Fibroblast of skin of right quadriceps (primary cell): ENCODE measurements at places on chromosomes 1 and 21.
A peak's percentile ranks its signal among the peaks of the same experiment; 100 is the strongest.

DNA sequence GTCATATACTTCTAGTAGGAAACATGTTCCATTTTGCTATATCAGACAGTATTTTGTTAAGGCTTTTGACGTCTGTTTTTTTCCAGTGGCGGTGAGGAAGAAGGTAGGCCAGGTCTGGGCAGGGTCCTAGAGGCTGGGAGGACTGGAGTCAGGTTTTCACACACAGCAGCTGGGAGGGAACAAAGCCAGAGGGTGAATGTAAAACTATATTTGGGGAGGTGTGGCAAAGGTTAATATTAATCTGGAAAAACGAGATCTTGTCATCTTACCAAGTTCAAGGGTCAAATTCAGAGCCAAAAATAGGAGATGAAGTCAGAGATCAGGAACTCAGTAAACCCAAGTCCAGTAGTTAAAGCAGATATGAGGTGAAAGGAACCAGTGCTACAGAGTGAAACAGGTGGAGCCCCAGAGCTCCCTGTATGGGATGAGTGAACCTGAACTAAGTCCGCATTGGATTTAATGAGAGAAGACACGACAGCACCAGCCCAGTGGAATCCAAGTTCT is 10.7 kb upstream of the OTUD7B start:
- no peak for DNase-seq

GRCh38 chr1:84412316-84412942 is 14.1 kb downstream of the DNASE2B start:
- DNase-seq: peak; percentile 73

- DNase-seq: no peak
Measured at GRCh38 chr1:189803364-189803763, 674.3 kb downstream of the BRINP3 start.

- DNase-seq: no peak
Measured at GRCh38 chr1:235500971-235501540, 3.2 kb downstream of the B3GALNT2 start.

DNA sequence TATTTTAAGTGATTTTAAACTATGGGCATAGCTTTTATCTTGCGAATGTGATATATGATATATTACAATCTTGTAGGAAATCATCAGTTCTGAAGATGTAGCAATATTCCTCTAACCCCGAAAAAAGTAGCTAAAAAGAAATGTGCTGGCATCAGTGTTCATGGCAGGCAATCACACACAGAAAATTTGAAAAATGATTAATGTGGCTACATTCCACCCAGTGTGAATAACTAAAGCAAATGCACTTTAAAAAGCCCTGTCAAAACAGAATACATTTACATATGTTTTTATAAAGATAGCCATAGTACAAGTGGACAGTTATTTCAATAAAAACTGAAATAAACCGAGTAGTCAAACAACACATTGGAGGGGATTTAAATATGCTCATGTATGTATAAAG is 260.2 kb downstream of the HHAT start:
- DNase-seq: no peak

GRCh38 chr1:34164771-34165391 is at the start of gene CSMD2:
Gene CSMD2, minus strand, starts transcription at chr1:34165230. Its CDS starts 133 bp downstream, at chr1:34165097.
- peak; percentile 84 for DNase-seq

DNA sequence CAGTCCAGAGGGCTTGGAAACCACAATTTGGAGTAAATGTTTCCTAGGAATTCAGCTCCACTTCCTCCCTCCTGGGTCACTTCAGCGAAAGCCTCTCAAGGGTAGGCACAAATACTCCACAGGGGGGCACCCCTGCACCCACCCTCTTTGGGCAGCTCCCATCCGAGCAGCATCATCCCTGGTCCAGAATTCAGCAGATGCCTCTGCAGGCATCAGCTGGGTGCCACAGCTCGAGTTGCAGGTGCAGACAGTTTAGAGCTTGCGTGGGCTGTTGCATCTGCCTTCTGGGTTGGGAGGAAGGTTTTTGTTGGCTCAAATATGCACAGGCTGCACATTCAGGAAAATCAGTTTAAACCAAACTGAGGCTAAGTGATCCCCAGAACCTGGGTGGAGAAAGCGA is 25.0 kb downstream of the KANK4 start:
- no peak for DNase-seq

DNA sequence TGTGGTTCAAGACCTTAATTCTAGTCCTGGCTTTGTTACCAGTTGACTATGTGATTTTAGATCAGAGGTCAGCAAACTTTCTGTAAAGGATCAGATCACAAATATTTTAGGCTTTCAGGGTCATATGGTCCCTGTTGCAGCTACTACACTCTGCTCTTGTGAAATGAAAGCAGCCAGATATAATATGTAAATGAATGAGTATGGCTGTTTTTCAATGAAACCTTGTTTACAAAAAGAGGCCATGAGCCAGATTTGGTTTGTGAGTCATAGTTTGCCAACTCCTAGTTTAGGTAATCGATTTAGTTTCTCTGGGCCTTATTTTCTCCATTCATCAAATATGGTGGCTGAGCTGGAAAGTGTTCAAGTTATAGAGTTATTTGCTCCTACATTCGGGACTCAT is 346.7 kb downstream of the NUF2 start:
- DNase-seq: peak; percentile 13

DNA sequence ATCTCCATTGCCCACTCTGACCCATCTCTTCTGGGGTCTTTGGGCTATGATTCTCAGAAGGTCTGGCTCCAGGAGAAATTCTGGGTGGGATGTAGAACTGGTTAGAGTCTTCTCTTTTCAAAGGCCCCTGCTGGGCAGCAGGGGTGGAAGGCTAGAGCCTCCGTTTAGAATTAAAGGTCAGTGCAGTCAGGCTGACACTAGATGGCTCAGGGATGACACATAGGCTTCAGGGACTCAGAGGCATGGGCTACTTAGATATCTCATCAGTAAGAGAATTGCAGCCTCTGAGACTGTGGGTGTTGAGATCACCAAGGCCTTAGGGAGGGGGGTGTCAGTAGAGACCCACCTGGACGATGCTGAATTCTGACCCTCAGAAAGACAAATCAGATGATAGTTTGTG is 12.6 kb upstream of the PPM1J start:
- DNase-seq: no peak

GRCh38 chr1:194341587-194341986 is 1155.2 kb upstream of the B3GALT2 start:
- DNase-seq: no peak

GRCh38 chr21:38768471-38769063 is 37.2 kb upstream of the ETS2 start:
- peak; percentile 90 for DNase-seq

- peak; percentile 6 for DNase-seq
Measured at GRCh38 chr1:247077876-247078257, 744 bp downstream of the ZNF670 start.

- no peak for DNase-seq
Measured at GRCh38 chr1:18854331-18855025, 5.0 kb downstream of the TAS1R2 start.

GRCh38 chr1:156149374-156150332 is 3.7 kb upstream of the SEMA4A start:
- no peak for DNase-seq

DNA sequence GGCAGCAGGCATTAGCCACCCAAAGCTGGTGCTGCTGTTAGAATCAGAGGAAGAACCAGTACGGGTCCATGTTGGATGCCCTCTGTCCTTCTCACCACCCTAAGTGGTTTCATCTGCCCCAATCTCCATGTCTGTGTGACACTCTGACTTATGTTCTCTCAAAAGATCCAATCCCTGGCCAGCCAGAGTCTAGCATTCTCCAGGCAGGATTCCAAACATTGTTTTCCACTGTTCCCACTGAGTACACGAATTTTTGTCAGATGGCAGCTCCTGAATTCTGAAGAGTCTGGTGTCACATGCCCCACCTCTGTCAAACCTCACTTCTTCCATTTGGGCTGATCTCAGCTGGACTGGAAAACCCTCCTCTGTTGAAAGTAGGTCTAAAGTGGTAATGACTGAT is 166.0 kb downstream of the DISC1 start:
- no peak for DNase-seq

DNA sequence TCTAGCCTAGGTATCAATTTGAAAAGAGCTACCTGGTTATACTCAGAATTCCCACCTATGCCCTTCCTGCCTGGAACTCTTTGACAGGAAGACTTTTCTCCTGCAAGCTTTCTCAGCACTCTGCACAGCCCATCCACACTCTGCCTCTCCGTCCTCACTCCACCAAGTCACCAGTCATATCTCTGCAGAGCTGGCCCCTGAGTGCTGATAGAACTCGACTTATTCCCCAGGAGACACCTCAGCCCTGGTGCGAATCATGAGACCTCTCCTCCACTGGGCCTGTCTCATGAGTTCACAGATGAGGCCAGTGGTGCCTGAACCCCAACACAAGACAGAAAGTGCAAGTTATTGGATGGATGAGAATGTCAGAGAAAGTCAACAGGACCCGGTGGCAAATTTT is 32.0 kb downstream of the COLGALT2 start:
- DNase-seq: no peak

DNA sequence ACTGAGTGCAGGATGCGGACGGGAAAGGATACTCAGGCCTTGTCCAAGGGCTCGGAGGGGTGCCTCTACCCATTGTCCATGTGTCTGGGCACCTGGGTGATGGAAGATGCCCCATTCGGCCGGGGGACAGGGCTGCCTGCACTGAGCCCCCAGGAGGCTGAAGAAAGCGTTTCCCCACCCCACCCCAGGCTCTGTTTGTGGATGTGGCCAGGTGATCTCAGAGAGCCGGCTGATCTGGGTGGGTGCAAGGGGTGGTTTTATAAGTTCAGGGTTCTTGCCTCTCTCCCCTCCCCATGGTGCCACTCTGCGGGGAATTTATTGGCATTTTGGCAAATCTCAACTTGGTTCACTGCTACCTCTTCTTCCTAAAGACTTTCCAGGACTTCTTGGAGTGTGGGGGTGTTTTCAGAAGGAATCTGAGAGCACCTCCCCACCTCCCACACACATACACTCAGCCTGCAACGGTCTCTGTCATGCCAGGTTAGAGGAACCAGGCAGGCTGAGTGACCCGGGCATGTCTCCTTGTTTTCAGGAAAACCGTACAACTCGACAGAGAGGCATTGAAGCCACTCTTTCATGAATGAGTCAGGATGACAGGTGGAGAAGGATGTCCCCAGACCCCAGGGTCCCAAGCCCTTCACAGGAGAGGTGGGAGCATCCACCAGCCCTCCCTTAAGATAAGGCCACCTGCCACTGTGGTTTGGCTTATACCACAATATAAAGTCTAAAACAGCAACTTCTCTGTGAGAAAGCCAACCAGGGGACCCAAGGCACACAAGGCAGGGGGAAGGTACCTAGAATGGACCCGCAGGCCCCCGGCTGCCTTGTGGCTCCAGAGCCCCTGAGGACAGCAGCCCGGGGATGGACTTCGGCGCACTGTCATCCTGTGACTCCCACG is 174.9 kb downstream of the ETS2 start:
- no peak for DNase-seq

- DNase-seq: no peak
Measured at GRCh38 chr1:222040955-222041354, 299.1 kb upstream of the DUSP10 start.

DNA sequence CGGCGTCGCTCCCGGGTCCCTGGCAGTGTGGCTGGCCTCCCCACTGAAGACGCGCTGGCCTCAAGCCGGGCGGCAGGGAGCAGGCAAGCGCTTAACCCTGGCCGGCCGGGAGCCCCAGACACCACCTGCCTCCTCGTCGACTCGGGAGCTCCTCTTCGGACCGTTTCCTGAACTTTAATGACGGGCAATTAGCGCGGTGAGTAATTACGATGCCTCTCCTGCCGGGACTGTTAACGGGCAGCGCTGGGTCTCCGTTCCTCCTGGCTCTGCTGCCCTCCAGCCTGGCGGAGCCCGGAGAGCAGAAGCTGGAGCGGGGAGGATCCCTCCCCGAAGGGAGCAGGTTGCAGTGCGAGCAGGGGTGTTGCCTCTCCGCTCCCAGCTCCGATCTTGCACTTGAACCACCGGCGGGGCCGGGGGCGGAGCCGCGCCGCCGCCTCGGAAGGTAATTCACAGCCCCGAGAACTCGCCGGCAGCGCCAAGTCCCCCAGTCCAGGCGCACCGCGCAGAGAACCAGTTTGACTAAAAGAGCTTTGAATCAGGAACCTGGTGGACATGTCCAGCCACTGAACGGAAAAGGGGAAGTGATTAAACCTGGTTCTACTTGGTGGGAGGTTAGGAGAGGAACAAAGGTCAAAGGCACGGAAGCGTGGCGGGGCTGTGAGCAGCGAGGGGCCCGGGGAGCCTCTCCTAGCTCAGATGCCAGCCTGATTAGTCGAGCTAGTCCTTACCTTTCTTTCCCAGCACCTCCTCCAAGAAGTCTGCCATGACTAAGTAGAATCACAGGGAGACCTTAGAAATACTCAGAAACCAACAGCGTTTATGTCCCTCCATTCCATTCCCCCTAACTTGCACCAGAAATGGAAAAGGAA is 18.3 kb upstream of the PLEKHA6 start:
- no peak for DNase-seq

- no peak for DNase-seq
Measured at GRCh38 chr1:241666419-241666818, 14.3 kb downstream of the WDR64 start.

GRCh38 chr1:239742416-239743109 is 349.1 kb upstream of the FMN2 start:
- no peak for DNase-seq

DNA sequence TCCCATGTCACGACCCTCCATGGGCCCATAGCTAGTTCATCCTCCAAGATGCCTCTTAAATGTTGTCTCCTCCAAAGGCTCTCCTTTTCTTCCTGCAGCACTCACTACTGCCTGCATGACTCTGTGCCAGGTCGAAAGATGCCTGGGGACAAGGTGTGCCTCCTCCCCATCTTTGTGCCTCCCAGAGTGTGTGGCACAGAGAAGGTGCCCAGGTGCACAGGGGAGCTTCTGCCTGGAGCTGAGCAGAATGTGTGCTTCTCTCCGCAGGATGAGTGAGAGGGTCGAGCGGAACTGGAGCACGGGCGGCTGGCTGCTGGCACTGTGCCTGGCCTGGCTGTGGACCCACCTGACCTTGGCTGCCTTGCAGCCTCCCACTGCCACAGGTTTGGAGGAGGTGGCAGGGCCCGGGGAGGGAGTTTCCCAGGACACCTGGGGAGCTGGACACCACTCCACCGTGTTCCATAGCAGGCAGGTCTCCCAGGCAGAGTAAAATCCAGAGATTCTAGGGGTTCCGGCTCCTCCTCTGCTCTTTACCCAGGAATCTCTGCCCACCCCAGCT is 6.9 kb upstream of the PPM1J start:
- no peak for DNase-seq

DNA sequence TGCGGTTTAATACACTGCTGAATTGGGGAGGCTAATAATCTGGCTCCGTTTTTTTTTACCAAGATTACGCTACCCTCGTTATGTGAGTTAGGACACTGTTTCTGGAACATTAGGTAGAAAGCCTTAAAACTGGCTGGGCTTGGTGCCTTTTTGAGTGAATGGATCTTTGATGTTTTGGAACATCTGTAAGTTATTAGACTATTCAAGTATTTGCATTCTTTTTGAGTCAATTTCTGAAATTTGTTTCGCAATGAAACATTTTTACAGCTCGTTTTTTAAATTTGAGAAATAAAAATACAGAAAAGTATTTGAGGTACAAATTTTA is 106.9 kb downstream of the LTN1 start:
- DNase-seq: peak; percentile 68

DNA sequence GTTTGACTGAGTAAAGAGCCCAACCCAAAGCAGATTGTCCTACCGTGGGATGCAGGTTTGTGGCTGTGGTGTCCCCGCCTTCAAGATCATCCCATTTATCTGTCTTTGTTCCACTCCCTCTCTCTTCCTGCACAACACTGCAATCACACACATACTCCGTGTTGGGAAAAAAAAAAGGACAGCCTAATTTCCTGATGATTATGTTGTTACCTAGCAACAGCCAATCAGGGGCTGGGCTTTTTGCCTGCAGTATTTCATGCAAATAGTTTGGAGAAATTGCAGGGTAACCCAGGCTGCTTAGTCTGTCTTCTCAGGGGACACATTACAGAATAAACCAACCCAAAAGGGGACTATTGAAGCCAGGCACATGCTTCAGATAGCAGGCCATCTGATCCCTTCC is 38.3 kb downstream of the PHC2 start:
- DNase-seq: peak; percentile 74
